Glomerular endothelial cell (primary cell): ENCODE measurements at places on chromosomes 6 and 20.

- no peak for DNase-seq
Measured at GRCh38 chr6:143400258-143401067, 50.0 kb downstream of the ADAT2 start.

DNA sequence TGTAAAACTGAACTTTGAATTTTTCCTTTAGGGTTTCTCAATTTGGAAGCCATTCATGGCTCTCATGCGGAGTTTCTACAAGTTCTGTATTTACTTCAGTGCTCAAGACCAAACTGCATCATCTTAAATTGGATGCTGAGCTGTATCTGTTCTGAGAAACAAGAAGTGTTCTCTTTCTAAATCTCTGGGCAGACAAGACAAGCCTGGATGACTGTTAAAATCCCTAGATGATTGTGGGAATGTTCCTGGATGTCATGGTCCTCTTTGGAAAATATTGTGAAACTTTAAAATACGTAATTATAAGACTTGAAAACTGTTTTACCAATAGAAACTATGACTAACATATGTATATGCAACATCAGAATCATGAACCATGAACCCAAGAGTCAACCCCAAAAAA, 6.2 kb upstream of the GCM1 start:
- DNase-seq = no peak

DNA sequence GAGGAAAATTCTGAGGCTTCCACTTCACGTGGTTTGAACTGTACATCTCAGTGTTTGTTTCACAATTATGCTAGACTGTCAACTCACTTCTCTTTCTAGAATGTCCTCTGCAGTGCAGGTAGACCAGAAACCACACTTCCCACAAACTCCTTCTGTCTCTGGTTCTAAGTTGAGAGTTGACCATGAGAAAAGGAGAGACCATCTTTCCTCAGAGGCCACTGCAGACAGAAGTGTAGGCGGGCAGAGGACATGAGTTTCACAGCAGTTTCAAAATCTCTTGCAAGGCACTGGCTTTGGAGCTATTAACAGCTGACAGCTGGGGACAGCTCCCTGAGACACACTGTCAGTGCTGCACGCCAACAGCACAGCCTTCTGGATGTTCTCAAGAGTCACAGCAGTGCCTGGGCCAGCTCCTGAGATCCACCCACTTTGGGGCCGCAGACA, 55.4 kb upstream of the MOXD1 start:
- no peak for DNase-seq

DNA sequence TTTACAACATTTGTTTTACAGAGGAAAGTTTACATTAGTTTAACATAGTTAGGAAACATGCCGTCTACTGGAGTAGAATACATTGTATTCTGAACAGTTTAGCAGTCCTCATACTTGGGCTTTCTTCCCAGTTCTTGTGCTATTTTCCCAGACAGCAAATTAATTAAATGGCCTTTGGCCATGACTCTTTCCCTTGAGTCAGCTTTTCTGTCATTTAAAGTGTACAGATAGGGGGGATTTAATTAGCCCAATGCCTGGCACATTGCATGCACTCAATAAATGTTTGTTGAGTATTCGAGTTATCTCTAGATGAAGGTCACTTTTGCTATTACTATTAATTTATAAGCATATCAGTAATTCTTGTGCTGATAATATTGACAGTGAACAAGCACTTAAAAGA, 1.6 kb downstream of the TMEM244 start:
- DNase-seq = no peak

DNA sequence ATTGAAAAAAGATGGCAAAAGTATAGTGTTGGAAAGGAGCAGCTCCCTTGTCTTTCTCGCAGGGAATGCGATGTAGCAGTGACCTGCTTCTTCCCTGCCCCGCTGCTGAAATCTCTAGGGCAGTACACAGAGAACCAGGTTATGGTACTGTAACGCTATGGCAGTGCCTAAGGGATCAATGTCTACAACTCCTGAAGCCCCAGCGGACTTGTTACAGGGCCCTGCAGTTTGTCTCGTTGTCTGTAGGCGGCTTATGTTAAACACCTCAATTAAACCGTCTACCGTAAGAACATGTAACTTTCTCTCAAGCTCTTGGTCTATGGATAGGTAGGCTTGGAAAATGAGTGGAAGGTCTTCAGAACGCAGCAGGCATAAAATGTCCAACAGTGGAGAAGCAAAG, 44.8 kb upstream of the SLC17A4 start:
- DNase-seq = no peak

GRCh38 chr20:22213271-22213670, 371.1 kb downstream of the FOXA2 start:
- no peak for DNase-seq

DNA sequence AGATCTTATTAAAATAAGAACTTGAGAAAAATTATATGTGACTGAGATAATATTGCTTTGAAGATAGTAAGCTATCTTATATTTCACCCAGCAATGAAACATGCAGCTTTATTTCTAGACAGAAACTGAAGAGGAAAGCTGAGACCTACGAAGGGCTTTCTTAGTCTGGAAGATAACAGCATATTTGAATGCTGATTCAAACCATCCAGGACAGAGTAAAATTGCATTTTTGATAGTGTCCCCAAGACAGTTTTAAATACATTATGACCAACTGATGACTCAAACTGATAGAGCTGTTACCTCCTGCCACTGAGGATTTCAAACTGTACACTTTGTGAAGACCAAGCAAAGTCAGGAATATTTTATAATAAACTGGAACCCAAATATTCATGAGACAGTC, 409.6 kb downstream of the GRIK2 start:
- DNase-seq = no peak
